Stomach (tissue), 19 donors: ENCODE measurements at places on chromosomes 2 and 18.

- DNase-seq, result no peak
Observed at GRCh38 chr2:219893541-219893940, 266.1 kb downstream of the SLC4A3 start.

DNA sequence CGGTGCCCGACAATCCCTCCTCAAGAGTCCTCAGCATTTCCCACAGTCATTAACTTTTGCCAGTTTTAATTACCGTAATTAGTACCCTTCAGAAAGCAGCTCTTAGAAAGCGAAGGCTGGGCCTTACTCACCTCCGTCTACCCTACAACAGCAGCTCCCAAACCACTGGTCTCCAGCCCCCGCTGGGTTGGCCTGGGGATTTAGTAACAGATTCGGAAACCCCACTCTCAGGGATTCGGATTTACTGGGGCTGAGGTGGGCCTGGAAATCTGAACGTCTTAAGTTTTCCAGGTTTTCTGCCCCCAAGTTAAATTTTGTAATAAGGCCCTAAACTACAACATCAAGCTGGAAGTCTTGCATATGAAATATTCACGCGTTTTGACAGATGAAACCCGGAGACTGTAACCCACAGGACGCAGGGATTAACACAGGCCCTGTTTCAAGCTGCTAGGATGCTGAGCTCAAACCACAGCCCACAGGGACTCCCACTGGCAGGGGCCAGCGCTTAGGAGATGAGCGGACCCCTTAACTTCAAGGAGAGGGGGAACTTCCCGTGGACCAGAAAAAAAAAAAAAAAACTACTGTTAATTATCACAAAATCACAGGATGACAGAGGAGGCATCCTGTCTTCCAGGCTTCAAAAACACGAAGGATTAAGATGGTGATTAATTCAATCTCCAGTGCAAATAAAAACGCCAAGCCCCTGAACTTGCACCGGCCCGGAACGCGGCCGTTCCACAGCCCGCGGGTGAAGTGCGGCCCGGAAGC, 985 bp downstream of the ILKAP start:
- DNase-seq, result no peak

DNA sequence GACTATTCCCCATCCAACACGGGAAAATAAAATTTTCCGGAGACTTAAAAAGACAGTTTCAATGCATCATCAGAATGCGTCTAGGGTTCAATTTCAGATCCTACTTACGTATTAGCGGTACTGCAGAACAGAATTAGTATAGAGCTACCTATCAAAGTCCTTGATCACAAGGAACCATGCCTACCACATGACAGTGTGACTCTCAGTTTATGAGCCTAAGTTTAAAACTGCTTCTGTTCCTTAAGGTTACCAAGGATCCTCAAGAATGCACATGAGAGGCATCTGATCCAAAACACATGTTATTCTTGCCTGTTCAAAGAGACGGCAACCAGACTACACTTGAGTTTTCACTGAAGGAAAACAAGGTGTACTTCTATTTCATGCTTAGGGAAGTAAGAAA, 369.7 kb downstream of the EPHA4 start:
- DNase-seq, result no peak

DNA sequence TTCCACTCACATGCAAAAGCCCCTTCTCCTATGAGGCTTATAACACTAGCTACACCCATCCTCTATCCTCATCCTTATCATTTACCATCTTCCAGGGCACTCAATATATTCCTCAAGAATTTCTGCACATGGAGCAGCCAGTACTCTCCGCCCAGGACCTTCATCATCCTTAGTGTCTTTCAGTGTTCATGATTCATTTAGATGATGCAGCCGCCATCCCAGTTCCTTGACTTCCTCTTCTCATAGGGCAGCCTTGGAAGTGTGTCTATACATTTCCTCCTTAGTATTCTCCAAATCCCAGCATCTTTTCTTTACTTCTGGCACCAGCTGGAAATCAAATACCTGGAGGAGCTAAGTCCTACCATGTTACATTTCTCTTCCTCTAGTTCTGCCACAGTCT, 3.0 kb upstream of the ITSN2 start:
- DNase-seq, result no peak

GRCh38 chr2:39696101-39696553, 30.4 kb downstream of the TMEM178A start:
- peak; percentile 56 for DNase-seq

DNA sequence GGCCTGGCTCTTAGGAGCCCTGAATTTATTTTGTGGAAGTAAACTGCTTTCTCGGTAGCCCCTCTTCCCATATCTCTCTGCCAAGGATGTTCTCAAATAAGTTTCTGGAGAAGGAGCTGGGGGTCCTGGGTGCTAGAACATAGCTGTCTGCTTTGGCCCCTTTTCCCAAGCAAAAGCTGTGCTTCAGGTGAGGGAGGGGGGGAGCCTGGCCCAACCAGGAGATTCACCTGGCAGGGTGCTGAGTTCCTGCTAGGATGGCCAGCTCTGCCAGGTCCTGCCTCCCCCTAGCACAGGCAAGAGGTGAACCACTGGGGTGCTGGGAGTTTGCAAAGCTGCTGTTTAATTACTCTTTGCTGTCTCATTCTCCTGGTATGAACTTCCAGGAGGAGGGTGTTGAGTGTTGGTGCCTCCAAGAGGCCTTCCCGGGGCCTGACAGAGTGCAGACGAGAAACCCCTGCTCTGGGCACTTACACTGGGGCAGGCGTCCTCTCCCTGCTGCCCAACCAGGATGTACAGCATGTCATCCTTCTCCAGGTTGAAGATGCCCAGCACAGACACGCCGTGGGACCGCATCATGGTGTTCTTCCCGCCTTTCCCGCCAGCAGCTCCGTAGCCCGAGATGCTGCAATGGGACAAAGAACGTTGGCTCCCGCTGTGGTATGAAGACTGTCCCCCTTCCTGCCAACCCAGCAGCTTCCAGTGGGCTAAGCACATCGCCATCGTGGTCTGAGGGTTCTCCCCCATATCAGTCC, 124.2 kb downstream of the CLIP4 start:
- DNase-seq, result no peak
